ENCODE measurements at places on chromosomes 3 and 15. TPM values are rescaled to one million over a fixed set of nuclear protein-coding genes. Genes with fewer than 3 reads are reported as not detected.

- no peak for DNase-seq
Measured at GRCh38 chr3:94972066-94972465, 909.2 kb downstream of the NSUN3 start.

- DNase-seq, result no peak
Measured at GRCh38 chr3:170751083-170751898, 118.7 kb downstream of the RPL22L1 start.

Gene FAM3D
- polyA plus RNA-seq, result not detected

GRCh38 chr15:92159906-92160841 lies 233.5 kb upstream of the ST8SIA2 start:
- no peak for DNase-seq

Gene SLC51A
- 10.3 TPM for polyA plus RNA-seq

Gene HMG20A
- polyA plus RNA-seq, result 75.0 TPM

Gene TMC3
- 0.12 TPM for polyA plus RNA-seq

- no peak for DNase-seq
Measured at GRCh38 chr15:72737723-72738122, 45.8 kb downstream of the ADPGK start.

GRCh38 chr3:171038342-171038741 lies 11.8 kb upstream of the SLC2A2 start:
- DNase-seq, result no peak

- no peak for DNase-seq
Measured at GRCh38 chr3:119636249-119636648, 24.1 kb downstream of the POPDC2 start.

Gene CFAP100
- polyA plus RNA-seq, result 1.1 TPM

Gene PTPN23
- polyA plus RNA-seq, result 19.0 TPM

DNA sequence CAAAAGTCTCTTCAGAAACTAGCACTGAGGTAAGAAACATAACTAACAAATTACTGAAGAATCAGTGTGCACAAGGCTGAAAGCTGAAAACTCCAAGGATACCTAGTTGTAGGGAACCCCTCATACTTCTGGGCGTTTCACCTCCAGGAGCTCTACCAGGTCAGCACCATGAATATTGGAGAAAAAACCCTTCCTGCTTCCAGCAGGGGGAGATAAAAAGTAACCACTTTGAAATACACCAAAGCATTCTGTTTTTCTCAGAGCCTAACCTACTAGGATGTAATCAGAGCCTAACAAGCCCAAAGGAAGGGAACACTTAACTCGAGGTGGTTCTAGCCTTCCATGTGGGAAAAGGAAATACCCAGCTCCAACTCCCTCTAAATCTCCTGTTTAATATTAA lies 175.8 kb upstream of the MME start:
- no peak for DNase-seq

DNA sequence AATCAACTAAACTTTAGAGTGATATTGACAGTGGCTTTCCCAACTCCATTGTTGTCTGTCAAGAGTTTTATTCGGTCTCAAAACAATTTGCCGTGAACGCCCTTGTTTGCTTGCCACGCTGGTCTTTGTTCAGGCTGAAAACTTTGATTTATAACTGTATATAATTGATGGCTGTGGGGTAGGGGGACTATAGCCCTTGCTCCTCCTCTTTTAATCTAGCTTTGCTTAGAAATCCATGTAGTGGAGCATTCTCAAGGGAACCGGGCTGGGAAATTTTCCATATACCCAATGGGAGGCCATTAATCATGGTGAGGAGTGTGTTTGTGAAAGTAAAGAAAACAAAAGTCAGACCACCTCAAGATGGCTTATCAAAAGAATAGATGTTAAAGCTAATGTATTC lies 339.8 kb upstream of the RARB start:
- DNase-seq, result no peak

DNA sequence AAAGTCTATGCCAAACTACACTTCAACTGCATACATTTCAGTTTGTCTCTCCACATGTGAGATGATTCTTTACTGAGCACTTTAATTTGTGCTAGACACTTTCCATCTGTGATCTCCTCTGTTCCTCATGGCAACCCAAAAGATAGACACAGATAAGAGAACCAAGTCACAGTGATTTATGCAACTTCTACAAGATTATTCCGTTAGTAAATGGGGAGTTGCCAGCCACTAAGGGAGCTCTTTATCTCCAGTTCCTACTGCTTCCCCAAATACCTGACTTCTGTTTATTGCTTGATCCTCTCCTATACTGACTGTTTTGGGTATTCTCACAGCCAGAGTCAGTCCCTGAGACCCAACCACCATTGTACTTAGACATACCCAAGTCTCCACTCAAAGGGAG lies 24.1 kb upstream of the AKAP13 start:
- no peak for DNase-seq

DNA sequence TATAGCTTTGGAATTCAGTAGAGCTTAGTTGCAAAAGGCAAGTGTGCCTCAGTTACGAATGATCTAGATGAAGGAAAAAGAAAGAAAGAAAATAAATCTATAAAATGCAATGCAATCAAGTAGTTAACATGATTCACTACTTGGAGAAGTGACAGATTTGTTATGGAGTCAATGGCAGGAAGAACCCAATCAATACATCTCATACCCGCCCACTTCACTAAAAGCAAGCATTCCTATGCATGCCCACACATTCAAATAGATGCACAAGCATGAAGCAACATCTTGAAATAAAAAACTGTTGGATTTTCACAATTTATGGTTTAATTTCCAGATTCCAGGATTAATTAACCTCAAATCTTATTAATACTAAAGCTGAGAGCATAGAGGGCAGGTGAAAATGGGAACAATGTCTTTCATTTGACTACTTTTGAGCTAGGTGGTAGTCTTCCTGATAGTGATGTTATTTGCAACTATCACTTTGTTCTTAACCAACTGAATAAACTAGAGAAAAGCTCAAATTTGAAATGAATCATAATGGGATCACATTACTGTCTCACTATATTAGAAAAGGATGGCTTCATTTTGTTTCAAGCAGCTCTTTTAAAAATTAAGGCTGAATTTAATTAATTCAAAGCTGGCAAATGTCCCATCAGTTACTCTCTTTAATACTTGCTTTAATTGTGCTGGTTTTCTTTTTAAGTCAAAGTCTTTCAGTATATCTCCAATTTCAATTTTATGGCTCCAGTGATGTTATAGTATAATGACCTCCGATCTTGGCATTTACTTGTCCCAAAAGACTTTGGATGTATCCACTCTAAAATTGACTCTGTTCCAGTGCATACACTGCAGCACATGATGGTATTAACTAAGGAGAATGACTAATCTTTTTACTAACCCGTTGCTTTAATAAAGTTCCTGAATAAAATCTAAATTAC lies 46.7 kb upstream of the CCDC50 start:
- no peak for DNase-seq

- peak; percentile 35 for DNase-seq
Measured at GRCh38 chr3:30894521-30895251, at the start of gene GADL1. Gene GADL1 (minus strand): TSS chr3:30894661. CDS start chr3:30894614, 47 bp downstream.

Gene ATP13A5
- polyA plus RNA-seq, result 0.08 TPM

Gene GABRG3
- polyA plus RNA-seq, result 2.2 TPM

DNA sequence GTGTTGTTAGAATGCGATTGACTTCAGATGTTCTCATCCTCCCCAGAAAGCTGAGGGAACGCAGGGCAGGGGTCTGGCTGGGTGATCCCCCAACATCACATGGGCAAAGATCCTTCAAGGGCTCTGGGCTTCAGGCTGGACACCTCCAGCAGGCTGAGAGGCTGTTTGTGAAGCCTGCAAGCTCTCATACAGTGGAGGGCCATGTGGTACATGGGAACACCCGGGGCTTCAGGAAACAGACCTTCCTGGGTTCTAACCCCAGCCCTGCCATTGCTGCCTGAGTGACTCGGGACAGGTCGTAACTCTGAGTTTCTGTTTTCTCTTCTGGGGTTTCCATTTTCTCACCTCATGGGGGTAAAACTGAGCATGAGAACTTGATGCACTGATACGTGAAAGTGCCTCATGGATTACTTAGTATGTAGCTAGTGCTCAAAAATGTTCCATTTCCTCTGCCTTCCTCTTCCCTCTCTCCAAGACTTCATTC lies 81.2 kb downstream of the TLE3 start:
- DNase-seq, result no peak

- no peak for DNase-seq
Measured at GRCh38 chr3:30720586-30721313, 114.3 kb downstream of the TGFBR2 start.

- no peak for DNase-seq
Measured at GRCh38 chr15:91776104-91776503, 77.4 kb upstream of the SLCO3A1 start.

Gene GNAT1
- not detected for polyA plus RNA-seq

- no peak for DNase-seq
Measured at GRCh38 chr3:137134431-137134830, 176.6 kb downstream of the IL20RB start.

Gene ROPN1
- polyA plus RNA-seq, result not detected

Gene WNT5A
- 38.4 TPM for polyA plus RNA-seq

DNA sequence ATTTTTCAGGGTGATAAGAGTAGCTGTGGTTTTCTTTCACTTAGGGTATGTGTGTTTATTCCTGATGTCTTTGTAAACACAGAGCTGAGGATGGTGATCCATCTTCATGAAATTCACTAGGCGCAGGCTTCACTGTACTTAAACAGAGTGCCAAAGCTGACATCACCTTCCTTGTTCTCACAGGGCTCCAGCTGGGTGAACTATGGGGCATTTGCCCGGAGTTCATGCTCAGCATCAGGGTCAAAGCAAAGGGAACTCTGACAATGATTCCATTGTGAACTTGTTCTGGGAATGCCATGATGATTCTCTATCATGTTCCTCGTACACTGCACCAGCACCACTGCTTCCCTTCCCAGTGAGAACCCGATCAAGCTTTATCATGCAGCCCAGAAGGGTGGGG lies 184.8 kb upstream of the P2RY1 start:
- no peak for DNase-seq

- DNase-seq, result no peak
Measured at GRCh38 chr3:49790626-49791411, 4.5 kb upstream of the IP6K1 start.

DNA sequence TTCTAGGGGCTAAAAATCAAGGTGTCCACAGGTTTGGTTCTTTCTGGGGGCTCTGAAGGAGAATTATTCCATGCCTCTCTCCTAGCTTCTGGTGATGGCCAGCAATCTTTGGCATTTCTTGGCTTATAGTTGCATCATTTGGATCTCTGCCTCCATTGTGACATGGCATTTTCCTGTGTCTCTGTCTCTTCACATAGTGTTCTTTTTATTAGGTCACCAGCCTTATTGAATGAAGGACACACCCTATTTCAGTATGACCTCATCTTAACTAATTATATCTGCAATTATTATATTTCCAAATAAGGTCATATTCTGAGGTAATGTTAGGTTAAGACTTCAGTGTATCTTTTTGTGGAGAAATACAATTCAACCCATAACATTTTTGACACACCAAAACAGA lies 3.2 kb upstream of the GBE1 start:
- DNase-seq, result no peak

DNA sequence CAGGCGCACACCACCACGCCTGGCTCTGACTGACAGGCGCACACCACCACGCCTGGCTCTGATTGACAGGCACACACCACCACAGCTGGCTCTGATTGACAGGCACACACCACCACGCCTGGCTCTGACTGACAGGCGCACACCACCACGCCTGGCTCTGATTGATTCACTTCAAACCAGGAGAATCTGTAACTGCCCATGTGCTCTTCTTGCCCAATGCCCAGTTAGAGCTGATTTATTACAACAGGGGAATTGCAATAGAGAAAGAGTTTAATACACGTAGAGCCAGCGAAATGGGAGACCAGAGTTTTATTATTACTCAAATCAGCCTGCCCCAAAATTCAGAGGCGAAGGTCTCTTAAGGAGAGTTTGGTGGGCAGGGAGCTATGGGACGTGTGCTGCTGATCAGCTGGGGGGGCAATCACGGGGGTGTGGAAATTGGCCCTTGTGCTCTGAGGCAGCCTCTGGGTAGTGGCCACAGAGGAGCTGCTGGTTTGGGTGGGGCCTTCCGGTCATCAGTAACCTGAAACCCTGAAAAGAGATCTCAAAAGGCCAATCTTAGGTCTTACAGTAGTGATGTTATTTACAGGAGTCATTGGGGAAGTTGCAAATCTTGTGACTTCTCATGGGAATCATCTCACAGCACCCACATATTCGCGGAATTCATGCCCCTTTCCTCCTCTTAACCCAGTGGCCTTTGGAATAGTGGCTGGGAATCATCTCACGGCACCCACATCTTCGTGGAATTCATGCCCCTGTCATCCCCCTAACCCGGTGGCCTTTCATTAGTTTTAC lies 63.8 kb upstream of the TFRC start:
- DNase-seq, result no peak

Gene IL17RD
- 52.8 TPM for polyA plus RNA-seq

Gene HRH1
- 2.3 TPM for polyA plus RNA-seq

Gene CCR3
- 0.21 TPM for polyA plus RNA-seq

Gene AGTR1
- polyA plus RNA-seq, result 28.0 TPM

- DNase-seq, result no peak
Measured at GRCh38 chr15:96047255-96047931, 283.1 kb upstream of the NR2F2 start.

- DNase-seq, result no peak
Measured at GRCh38 chr3:188431553-188431952, 277.6 kb downstream of the LPP start.

DNA sequence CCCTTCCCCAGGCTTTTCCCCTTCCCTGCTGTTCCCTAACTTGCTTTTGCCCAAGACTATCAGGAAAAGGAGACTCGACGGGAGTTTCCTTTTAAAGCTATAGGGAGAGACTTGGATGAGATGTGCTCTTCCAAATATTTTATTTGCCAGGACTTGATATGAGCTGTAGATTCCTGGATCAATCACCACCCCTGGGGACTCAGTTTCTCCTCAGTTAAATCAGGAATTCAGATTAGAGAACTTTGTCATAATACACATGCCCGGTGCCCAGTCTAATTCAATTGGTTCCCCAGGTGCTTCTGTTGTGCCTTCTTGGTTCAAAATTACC lies 46.6 kb downstream of the SMAD6 start:
- no peak for DNase-seq

Gene AMIGO3
- polyA plus RNA-seq, result 1.5 TPM

- DNase-seq, result no peak
Measured at GRCh38 chr3:190481779-190482178, 32.1 kb upstream of the TMEM207 start.

Gene ADAMTS7
- 18.7 TPM for polyA plus RNA-seq

GRCh38 chr3:155271343-155271613 lies 22.2 kb downstream of the STRIT1 start:
- DNase-seq, result no peak

DNA sequence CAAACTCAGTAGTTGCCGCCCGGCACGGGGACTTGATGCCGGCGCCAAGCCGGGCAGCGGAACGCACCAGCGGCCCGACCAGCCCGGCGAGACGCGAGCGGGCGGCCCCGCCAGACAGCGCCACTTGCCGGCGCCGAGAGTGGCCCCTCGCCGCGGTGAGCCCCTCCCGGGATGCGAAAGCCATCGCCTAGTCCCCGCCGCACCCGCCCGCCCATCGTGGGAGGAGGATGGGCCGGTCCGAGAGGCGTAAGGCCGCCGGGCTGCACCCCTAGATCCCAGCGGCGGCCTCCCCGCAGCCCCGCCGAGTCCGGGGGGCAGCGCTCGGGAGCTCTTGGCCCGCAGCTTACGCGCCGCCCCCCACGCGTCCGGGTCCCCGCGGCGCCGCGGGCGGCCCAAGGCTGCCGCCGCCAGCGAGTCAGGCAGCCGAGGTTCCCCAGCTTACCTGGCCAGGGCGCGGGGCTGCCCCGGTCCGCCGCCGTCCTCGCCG lies 609 bp downstream of the GOLGA8A start:
- DNase-seq, result no peak

Measured in right renal cortex interstitium (tissue), 3 donors.